ENCODE measurements at places on chromosomes 13 and 19. TPM values are rescaled to one million over a fixed set of nuclear protein-coding genes. Genes with fewer than 3 reads are reported as not detected.
A peak's percentile ranks its signal among the peaks of the same experiment; 100 is the strongest.

GRCh38 chr13:110576070-110576394 is 14.5 kb upstream of the RAB20 start:
- DNase-seq, result no peak

- DNase-seq, result peak; percentile 46
Observed at GRCh38 chr19:52007806-52008557, at the start of gene ZNF615. ZNF615 (minus strand) TSS chr19:52008211; CDS start chr19:52003711, 4,500 bp downstream.

- DNase-seq, result no peak
Observed at GRCh38 chr13:84972907-84973306, 826.3 kb downstream of the SLITRK6 start.

DNA sequence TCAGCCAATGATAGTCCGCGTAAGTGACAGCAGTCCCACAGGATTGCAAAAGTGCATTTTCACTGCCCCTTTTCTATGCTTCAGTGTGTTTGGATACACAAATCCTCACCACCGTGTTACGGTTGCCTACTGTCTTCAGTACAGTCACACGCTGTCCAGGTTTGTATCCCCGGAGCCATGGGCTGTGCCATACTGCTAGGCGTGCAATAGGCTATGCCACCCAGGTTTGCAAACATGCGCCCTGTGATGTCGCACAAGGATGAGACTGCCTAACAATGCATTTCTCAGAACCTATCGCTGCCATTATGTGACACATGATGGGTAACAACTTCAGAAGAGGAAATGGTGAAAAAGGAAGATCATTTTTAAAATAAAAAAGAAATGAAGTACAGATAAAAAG is 16.8 kb upstream of the ADPRHL1 start:
- no peak for DNase-seq

- no peak for DNase-seq
Observed at GRCh38 chr19:58578012-58578925, 5.1 kb upstream of the MZF1 start.

TMEM59L gene
- 0.40 TPM for total RNA-seq

DNA sequence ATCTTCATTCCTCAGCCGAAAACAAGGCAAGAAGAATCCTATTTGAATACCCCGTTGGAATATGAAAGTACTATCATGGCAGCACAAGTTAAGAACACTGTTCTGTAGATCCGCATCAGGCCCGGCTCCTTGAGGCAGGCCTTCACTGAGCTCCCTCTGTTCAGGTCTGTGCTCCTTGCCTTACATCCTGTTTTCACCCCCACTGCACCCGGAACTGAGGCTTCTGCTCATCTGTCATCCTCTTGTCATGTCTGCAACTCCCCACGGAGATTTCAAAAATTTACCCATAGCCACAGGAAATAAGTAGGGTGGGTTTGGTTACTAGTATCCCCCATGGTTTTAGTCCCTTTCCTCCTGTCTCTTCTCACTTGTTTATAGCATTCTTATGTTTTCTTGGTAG is 861.9 kb downstream of the GPC5 start:
- no peak for DNase-seq

DNA sequence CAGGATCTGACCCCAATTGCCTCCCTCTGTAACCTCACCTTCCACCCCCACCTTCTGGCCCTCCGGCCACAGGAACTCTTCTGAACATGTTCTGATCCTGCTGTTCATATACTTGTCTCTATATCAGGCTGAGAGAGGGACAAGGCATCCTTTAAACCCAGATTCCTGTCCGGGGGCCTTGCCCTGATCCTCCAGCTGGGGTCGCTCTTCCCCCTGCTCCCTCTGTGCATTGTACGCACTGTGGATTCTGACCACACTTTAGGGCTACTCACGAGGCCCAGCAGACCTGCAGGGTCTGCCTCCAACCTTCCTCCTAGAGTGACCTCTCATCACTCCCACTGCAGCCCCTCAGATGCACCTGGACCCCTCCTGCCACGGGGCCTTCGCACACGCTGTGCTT is 269.3 kb downstream of the UQCRFS1 start:
- no peak for DNase-seq

DNA sequence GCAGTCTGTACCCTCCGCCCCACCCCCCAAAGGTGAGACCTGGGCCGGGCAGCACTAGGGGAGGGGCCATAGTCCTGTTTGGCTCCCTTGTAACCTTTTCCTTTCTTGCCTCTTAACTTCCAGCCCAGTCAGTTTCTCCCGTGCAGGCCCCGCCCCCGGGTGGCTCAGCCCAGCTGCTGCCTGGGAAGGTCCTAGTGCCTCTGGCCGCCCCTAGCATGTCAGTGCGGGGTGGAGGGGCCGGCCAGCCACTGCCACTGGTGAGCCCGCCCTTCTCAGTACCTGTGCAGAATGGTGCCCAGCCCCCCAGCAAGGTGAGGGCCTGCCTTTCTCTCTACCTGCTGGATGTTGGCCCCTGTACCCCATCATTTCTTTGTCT is 10.5 kb upstream of the PRR19 start:
- DNase-seq, result no peak

- no peak for DNase-seq
Observed at GRCh38 chr19:6730153-6730804, 7.1 kb downstream of the GPR108 start.

GSX1 gene
- not detected for total RNA-seq

CYP2S1 gene
- total RNA-seq, result 0.32 TPM

DNA sequence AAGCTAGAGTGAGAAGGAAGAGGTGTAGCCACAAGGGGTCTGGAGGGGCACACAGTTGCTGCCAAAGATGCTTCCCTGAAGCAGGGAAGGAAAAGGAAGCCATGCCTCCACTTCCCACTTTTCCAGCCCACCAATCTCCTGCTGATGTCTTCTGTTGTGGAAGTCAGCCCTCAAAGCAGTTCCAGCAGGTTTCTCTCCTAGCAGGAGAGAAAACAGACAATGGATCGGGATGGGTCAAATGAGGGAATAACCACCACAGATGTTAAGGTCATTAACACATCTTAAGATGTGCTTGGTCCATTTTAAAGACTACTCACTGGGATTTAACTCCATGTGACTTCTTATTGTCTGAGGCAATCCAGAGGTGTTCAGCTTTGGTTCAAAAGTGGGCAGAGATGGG is 284.1 kb upstream of the SOX21 start:
- DNase-seq, result no peak

DNA sequence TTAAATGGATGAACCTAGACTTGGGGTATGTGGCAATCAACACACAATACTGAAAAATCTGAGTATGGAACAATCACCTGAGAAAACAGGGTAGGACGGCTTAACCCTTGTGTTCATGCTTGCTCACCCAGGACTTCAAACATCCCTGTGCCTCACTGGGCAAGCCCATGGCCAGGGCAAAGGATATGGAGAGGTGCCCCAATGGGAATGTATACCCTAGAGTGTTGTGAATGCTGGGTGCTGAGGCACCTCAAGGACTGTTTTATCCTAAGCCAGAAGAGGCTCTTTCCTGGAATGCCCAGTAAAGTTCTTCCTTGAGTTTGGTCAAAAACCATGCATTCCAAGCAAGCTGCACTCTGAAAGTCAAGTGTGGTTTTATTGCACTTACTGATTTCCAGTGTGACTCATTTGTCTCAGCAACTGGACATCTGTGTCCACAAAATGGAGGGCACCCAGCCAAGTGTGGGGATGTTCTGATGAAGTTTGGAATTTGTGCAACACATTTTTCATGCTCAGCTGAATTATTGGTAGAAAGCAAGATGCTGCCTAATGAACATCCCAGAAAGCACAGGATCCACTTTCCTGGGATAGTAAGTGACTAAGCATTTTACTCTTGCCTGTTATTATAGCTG is 531.3 kb downstream of the RFC3 start:
- DNase-seq, result peak; percentile 63

DNA sequence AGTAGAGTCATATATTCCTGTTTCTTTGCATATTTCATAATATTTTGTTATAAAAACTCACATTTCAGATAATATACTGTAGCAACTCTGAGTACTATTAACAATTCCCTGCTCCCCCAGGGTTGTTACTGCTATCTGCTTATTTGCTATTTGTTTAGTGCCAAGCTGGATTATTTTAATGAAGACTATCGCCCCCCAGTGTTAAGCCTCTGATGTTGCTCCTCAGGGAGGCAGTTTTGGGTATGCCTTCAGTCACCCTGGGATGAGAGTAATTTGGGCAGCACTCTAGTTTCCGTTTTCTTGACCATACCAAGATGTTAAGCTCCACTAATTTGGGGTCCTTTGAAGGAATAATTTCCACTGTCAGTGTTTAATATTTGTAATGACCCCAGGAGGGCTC is 46.0 kb downstream of the MICU2 start:
- DNase-seq, result no peak

GRCh38 chr13:82002710-82003109 is 1661.8 kb upstream of the SPRY2 start:
- peak; percentile 1 for DNase-seq

- DNase-seq, result no peak
Observed at GRCh38 chr19:18603255-18603957, 3.2 kb downstream of the CRLF1 start.

- no peak for DNase-seq
Observed at GRCh38 chr19:32343550-32344262, 1.7 kb upstream of the ZNF507 start.

- no peak for DNase-seq
Observed at GRCh38 chr19:41698746-41699230, 9.6 kb upstream of the CEACAM5 start.

- DNase-seq, result no peak
Observed at GRCh38 chr19:45138303-45138751, 22.5 kb downstream of the NKPD1 start.

DNA sequence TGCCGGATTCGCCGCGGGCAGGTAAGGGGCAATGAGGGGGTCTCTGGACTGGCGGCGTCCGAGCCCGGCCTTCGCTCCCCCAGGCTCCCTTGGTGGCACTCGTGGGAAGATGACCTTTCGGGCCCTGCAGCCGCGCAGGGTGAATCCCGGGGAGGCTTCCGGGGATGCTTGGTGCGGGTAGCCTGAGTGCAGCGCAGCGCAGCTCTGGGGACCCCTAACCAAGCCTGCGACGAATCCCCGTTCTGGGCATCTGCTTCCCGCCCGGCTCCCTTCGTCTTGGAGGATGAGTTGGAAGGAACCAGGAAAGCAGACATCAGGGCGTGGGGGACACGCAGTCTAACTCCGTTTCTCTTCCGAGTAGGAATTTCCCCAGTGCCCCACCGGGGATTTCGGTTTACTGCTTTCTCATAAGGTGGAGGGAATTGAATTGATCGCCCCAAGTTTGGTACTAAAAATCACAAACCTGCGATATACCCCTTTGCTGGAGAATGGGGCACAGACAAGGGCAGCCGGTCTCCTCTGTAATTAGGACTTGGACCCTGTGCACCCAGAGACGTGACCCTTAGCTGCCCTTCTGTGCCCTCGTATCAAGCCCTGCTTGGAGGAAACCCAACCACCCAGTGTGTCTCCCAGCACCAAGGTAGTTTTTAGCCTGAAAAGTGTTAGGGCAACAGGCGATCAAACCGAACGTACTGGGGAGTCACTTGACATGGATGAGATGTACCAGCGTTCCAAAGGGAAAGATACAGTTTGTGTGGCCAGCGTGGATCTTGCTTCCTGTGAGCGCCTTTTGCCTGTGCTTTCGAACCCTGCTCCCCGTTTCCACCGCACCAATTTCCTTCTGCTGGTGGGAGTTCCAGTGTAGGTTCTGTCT is 1.0 kb downstream of the GPC5 start:
- no peak for DNase-seq

PROZ gene
- not detected for total RNA-seq

GRCh38 chr13:23468811-23469210 is 35.3 kb upstream of the SACS start:
- no peak for DNase-seq

BSG gene
- 352 TPM for total RNA-seq

KLK12 gene
- not detected for total RNA-seq

DNA sequence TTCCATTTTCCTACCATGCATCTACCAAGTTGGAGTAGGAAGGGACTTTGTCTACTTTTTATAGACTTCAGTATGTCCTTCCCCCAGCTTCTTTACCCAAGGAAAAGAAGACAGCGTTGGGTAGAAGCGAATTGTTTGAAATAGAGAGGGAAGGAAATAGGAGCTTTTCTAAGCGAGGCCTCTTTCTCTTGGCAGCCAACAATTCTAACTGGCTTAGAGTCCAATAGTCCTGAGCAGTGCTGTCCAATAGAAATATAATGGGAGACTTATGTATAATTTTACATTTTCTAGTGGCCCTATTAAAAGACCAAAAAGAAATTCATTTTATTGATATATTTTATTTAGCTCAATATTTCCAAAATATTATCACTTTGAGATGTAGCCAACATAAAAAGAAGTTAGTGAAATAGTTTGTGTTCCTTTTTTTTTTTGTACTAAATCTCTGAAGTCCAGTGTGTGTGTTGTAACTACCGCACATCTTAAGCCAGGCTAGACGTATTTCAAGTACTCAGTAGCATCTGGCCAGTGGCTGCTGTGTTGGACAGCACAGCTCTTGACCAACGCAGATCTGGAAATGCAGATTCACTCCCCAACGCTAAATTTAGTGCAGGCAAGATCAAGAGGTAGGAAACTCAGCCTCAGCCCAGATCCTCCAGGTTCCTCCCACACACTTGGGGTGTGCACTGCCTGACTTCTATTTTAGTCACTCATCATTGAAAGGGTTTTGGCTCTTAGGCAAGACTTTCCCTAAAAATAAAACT is 179.2 kb downstream of the SHISA2 start:
- DNase-seq, result no peak

RNF225 gene
- total RNA-seq, result not detected

DNA sequence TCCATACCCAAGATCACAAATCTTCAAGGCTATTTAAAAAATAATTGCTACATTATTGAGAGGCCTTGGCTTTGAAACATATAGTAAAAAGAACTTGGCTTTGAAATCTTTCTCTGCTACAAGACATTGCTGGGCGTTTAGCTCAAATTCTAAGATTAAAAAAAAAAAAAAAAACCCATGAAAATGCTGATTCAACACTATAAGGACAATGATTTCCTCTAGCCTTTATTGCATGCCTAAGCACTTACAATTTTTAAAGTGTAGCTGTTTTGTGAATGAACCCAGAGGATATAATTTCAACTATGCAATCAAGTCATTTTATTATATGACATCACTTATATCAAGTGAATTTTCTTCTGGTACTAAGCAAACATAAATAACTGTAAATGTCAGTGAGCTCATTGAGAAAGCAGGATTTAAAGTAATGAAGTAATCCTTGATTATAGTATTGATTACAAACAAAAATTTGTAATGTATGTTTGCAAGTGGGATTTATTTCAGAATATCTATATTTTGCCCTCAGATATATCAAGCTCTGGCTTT is 340.0 kb upstream of the GPC6 start:
- DNase-seq, result no peak

CAMSAP3 gene
- total RNA-seq, result 0.13 TPM

GRCh38 chr13:50991579-50992521 is 82.3 kb downstream of the RNASEH2B start:
- no peak for DNase-seq

DNA sequence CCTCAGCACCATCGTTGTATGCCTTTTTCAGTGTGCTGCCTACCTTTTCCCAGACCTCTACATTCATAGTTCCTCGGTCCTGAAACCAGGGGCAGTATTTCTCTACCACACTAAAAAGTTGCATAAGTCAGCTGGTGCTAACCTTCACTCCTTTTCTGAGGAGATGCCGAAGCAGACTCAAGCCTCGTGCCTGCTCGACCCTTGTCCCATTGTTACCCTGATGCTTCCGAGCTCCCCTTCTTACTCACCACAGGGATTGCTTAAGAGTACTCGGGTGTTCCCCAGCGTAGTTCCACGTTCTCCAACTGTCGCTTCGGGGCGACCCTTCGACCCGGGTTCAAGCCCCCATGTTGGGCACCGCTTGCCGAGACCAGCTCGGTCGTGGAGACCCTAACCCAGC is 19.0 kb upstream of the IL17D start:
- DNase-seq, result no peak

Data from pulmonary artery endothelial cell (primary cell).